ENCODE measurements at places on chromosomes 12 and 14.

GRCh38 chr12:27572486-27573255, 48.7 kb downstream of the PPFIBP1 start:
- H3K36me3 ChIP-seq: no peaks in the 10 kb centered on the region
- no peak overlapping the region for H3K4me3 ChIP-seq
- H3K4me1 ChIP-seq: no peaks in the 10 kb centered on the region
- H3K27me3 ChIP-seq: no peaks in the 10 kb centered on the region
- no peak overlapping the region for H3K27ac ChIP-seq
- no peak for DNase-seq

DNA sequence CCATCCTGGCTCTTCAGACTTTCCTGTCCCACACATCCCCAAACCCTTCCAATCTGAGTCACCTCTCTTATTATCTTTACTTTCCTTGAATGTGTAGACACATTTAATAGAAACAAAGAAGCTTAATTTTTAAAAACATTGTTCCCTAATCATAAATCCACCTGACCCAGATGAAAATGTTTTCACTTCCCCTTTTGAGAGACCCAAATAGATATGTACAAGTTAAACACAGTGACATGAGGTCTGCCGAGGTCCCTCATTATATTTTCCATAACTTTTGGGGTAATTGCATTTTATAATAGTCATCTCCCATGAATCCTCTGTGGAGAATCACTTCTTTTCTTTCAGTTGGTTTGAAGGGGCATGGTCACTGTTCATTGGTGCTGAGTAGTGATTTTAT, 191.1 kb downstream of the GRIN2B start:
- no peaks in the 10 kb centered on the region for H3K4me1 ChIP-seq
- H3K27me3 ChIP-seq: no peaks in the 10 kb centered on the region
- no peaks in the 10 kb centered on the region for H3K36me3 ChIP-seq
- DNase-seq: no peak

- no peaks in the 10 kb centered on the region for H3K36me3 ChIP-seq
- H3K27ac ChIP-seq: no peak overlapping the region
- H3K4me1 ChIP-seq: no peaks in the 10 kb centered on the region
- peaks cover 3% of the 10 kb centered on the region for H3K27me3 ChIP-seq
Measured at GRCh38 chr12:101604132-101604531, 9.4 kb downstream of the MYBPC1 start.

DNA sequence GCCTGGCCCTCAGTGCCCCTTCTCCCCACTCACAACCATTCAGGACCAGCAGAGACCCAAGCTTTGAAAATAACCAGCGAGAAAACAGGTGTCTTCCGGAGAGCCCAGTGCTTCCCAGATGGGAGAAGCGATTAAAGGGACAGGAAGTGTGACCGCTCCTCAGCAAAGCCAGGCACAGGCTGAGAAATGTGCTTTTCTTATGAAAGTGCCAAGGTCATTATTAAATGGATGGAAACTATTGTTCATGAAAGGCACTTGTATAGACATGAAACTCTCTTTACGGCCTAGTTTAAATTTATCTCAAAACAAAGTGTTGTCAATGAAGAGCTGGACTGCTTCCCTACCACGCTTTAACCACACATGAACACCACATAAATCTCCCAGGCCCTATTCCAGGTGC, 210.4 kb downstream of the SPTSSA start:
- DNase-seq: no peak
- no peaks in the 10 kb centered on the region for H3K4me1 ChIP-seq
- H3K27ac ChIP-seq: no peak overlapping the region
- H3K4me3 ChIP-seq: no peak overlapping the region

DNA sequence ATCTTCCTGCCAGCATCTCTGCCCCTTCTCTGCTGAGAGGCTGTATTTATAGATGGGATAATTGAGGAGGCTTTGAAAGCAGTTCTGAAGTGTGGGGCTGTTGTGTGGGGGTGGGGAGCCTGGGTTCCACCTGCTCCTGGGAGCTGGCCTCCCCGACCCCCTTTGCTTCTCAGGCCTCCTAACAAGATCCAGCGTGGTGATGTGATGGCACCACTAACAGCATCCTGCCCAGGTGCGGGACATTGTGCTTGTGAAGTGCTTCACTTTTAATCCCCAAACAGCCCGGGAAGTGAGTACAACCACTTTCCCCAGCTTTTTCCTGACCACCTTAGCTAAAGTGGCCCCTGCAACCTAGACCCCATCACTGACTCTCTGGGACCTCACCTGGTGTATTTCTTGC, 95.1 kb upstream of the NRXN3 start:
- no peaks in the 10 kb centered on the region for H3K4me1 ChIP-seq
- DNase-seq: no peak
- H3K36me3 ChIP-seq: no peaks in the 10 kb centered on the region

DNA sequence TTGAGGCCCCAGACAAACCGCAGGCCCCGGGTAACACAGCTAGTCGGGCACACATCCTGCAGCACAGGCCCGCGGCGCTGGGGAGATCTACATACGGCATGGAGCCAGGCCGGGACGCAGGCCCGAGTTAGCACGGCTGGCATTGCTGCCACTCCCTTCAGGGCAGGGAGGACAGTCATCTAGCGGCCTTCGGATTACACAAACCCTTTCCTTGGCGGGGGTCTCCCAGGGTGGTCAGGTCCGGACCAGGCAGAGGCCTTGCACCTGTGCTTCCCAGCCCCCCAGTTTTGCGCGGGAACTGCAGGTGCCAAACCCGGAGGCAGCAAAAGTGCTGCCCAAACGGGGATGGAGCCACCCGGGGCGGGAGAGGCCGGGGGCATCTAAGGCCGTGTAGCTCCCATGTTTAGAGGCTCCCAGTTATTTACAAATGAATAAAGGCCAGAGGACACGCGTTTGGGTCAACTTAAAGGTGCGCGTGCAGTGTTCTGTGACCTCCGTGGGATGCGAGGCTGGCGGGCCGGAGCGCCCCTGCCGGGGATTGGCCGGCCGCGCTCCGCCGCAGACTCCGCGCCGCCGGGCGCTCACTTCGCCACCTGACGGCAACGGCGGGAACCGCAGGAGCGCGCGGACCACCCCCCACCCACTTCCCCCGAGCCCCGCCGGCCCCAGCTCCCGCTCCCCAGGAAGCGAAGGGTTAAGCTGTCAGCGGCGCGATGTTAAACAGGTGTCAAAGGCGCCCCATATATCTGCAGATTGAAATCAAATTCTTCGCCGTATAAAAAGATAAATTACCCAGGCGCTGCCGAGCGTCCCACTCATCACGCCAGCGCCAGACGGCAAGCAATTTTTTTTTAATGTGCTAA, 18.1 kb downstream of the VSX2 start:
- H3K4me3 ChIP-seq: peak overlapping the region; percentile 59
- H3K27ac ChIP-seq: no peak overlapping the region
- H3K27me3 ChIP-seq: no peaks in the 10 kb centered on the region
- DNase-seq: peak; percentile 82

- no peak for DNase-seq
- no peaks in the 10 kb centered on the region for H3K27me3 ChIP-seq
- H3K4me1 ChIP-seq: no peaks in the 10 kb centered on the region
- H3K4me3 ChIP-seq: no peak overlapping the region
Measured at GRCh38 chr12:42683933-42684801, 94.6 kb upstream of the PRICKLE1 start.

- no peak overlapping the region for H3K4me3 ChIP-seq
- no peaks in the 10 kb centered on the region for H3K27me3 ChIP-seq
- no peaks in the 10 kb centered on the region for H3K36me3 ChIP-seq
- H3K27ac ChIP-seq: no peak overlapping the region
- H3K4me1 ChIP-seq: peaks cover 7% of the 10 kb centered on the region
Measured at GRCh38 chr14:90797451-90797850, 18.8 kb downstream of the TTC7B start.

- peaks cover 29% of the 10 kb centered on the region for H3K4me1 ChIP-seq
- H3K4me3 ChIP-seq: no peak overlapping the region
- H3K36me3 ChIP-seq: no peaks in the 10 kb centered on the region
Measured at GRCh38 chr14:99685596-99685995, 1.5 kb downstream of the CYP46A1 start.

DNA sequence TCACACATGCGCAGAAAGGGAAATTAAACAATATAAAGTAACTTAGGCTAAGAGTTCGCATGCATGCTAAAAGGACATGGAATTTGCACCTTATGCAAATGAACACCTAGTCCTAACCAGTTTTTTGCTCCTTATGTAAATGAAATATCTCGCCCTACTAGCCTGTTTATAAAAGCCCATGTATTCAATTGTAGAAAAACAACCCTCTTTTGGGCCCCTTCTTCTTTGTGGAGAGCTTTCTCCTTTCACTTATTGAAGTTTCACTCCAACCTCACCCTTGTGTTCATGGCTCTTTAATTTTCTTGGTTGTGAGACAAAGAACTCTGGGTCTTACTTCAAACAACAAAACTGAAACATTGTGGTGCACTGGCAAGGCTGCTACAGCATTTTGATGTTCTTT, 333.4 kb upstream of the ATXN7L3B start:
- H3K36me3 ChIP-seq: no peaks in the 10 kb centered on the region
- no peak for DNase-seq
- no peak overlapping the region for H3K4me3 ChIP-seq
- no peaks in the 10 kb centered on the region for H3K27me3 ChIP-seq
- H3K27ac ChIP-seq: no peak overlapping the region

DNA sequence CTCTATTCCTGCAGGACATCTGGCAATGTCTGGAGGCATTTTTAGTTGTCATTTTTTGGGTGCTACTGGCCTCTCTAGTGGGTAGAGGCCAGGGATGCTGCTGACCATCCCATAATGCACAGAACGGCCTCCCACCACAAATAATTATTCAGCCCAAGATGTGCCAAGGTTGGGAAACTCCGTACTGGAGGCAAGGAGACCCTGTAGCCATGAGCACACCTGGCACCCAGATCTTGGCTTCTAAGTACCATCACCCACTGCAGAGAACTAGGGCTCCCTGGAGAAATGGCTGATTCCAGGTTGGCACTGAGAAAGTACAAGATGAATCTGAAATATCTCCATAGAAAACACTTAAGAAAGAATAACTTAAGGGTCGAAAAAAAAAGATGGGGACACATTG, 81.7 kb downstream of the RBM19 start:
- no peaks in the 10 kb centered on the region for H3K4me1 ChIP-seq
- no peak overlapping the region for H3K4me3 ChIP-seq
- no peaks in the 10 kb centered on the region for H3K27me3 ChIP-seq

- no peaks in the 10 kb centered on the region for H3K4me1 ChIP-seq
- H3K36me3 ChIP-seq: no peaks in the 10 kb centered on the region
- no peak overlapping the region for H3K27ac ChIP-seq
- DNase-seq: no peak
Measured at GRCh38 chr12:71223139-71223538, 65.3 kb upstream of the TSPAN8 start.

DNA sequence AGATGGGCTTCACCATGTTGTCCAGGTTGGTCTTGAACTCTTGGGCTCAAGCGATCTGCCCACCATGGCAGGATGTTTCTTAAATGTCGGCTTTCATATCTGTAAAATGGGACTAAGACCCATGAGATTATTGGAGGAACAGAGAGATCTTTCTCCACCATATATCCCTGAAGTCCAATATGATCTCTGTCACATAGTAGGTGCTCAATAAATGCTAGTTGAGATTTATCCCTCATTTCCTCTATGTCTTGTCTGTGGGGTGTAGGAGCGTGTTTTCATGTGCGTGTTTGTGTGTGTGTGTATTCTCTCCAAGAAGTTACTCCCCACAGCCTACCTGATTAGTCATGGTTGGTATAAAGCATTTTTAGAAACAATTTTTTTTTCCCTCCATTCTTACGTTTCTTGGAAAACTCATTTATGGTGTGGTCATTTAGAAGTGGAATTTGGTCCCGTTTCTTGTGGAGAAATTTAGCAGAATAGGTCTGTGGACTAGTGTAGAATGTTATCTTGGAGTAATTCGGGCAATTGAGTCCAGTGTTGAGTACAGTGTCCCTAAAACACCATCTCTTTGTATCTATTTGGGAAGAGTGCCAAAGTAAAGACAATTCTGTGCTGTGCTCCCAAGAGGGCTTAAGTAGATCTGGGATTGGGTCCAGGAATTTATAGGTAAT, 4.3 kb downstream of the STRAP start:
- H3K36me3 ChIP-seq: no peaks in the 10 kb centered on the region
- no peak for DNase-seq
- H3K4me3 ChIP-seq: no peak overlapping the region
- peaks cover 23% of the 10 kb centered on the region for H3K4me1 ChIP-seq
- H3K27me3 ChIP-seq: no peaks in the 10 kb centered on the region

GRCh38 chr12:28893365-28893764, 255.7 kb upstream of the FAR2 start:
- H3K27ac ChIP-seq: no peak overlapping the region
- no peaks in the 10 kb centered on the region for H3K4me1 ChIP-seq
- H3K4me3 ChIP-seq: no peak overlapping the region
- DNase-seq: no peak

- no peaks in the 10 kb centered on the region for H3K27me3 ChIP-seq
- H3K4me1 ChIP-seq: no peaks in the 10 kb centered on the region
- no peaks in the 10 kb centered on the region for H3K36me3 ChIP-seq
Measured at GRCh38 chr12:52403561-52403960, 2.6 kb downstream of the KRT82 start.

DNA sequence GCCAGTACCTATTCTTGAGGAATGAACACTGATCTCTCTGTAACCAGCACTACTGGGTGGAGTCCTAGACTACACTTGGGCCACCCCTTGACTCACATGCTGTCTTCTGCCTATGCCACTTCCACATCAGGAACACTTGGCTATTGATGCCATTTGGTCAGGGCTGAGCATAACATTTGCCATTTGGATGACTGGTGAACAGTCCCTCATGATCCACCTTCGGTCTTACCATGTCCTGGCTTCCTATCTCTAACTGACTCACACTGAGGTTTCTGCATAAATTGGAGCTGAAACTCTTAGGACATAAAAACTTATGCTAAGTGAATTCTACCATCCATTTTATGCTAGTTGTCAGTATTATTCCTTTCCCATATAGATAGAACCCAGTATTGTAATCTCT, 91.7 kb upstream of the PELI2 start:
- H3K4me3 ChIP-seq: no peak overlapping the region
- DNase-seq: no peak
- no peak overlapping the region for H3K27ac ChIP-seq
- peaks cover 6% of the 10 kb centered on the region for H3K27me3 ChIP-seq

DNA sequence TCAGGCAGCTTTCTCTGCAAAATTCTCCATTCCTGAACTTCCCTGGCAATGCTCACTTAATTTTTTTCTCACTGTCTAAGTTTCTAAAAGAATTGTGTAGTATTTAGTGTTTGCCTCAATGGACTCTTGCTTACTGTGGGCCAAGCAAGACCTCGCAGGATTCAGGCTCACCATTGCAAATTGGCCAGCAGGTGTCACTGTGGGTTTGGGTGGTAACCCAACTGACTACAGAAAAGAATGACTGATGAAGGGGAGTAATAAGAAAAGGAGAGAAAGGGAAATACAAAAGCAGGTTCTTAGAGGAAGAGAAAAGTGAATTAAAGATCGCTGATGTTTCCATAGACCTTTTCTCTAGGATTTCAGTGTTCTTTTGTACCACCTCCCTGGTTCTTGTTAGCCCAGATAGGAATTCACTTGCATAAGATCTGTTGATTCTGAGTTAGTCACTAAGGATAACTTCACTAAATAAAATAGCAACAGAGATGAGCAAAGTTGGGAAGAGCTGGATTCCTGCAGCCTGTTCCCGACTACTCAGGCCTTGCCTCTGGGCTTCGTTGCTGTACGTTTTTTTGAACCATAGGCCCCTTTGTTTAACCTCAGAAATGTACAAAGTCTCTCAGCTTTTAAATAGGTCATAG, 386.5 kb upstream of the DDHD1 start:
- no peaks in the 10 kb centered on the region for H3K36me3 ChIP-seq
- DNase-seq: no peak
- no peaks in the 10 kb centered on the region for H3K4me1 ChIP-seq
- H3K4me3 ChIP-seq: no peak overlapping the region

GRCh38 chr12:7373226-7373625, 69.4 kb downstream of the ACSM4 start:
- H3K4me3 ChIP-seq: no peak overlapping the region
- peaks cover 15% of the 10 kb centered on the region for H3K27me3 ChIP-seq
- no peak overlapping the region for H3K27ac ChIP-seq
- no peaks in the 10 kb centered on the region for H3K4me1 ChIP-seq

- peaks cover 15% of the 10 kb centered on the region for H3K4me1 ChIP-seq
- H3K4me3 ChIP-seq: no peak overlapping the region
- no peak for DNase-seq
- no peak overlapping the region for H3K27ac ChIP-seq
Measured at GRCh38 chr14:75147423-75148071, 20.7 kb upstream of the NEK9 start.
